SHP77 treated with DMSO at 0.1 percent for 48 hours (cell line): ENCODE measurements at places on chromosomes 7 and 10.
A peak's percentile ranks its signal among the peaks of the same experiment; 100 is the strongest.

- no peak for DNase-seq
These were observed 13.2 kb upstream of the CREB3L2 start for GRCh38 chr7:138015096-138015495.

GRCh38 chr7:140506788-140507464, 27.6 kb upstream of the MKRN1 start:
- peak; percentile 96 for DNase-seq

GRCh38 chr7:96241855-96242254, 80.0 kb downstream of the SLC25A13 start:
- DNase-seq, result no peak

- no peak for DNase-seq
These were observed 182.8 kb upstream of the PHYHIPL start for GRCh38 chr10:58993480-58994221.

- DNase-seq, result no peak
These were observed 565 bp downstream of the STRIP2 start for GRCh38 chr7:129434675-129435318.

DNA sequence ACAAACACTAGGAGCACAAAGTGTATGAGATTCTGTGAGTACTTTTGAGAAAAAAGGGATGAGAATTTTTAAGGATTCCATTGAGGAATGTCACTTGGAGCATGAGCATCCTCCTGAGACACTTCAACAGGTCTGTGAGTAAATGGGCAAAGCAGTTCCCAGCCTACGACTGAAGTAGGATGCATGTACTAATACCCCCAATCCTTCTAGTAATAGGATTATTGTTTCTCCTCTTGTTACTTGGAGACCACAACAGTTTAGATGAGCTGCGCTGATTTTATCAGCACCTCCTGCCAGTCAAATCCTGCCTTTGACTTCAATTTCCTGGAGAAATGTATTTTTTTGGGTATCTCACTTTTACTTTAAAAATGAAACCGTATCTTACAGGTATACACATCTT, 820 bp downstream of the BBS9 start:
- DNase-seq, result no peak

GRCh38 chr7:105098863-105099515, 85.0 kb downstream of the KMT2E start:
- no peak for DNase-seq

DNA sequence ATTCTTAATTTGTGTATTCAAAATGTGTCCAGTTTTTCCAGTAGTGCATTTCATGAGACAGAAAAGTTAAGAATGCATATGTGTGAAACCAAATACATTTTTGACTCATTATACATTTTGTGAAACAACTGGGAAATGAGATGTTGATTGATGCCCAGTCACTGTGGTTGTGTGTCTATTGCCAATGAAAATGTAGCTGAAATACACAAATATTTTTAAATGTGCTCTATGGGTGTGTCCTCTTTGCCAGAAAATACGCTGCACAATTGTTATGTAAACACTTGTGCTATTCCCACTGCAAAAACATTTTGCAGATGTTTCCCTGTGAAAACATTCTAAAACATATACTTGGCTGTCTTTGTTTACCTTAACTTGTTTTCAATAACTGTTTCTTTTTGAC, 395.2 kb downstream of the TFEC start:
- no peak for DNase-seq

DNA sequence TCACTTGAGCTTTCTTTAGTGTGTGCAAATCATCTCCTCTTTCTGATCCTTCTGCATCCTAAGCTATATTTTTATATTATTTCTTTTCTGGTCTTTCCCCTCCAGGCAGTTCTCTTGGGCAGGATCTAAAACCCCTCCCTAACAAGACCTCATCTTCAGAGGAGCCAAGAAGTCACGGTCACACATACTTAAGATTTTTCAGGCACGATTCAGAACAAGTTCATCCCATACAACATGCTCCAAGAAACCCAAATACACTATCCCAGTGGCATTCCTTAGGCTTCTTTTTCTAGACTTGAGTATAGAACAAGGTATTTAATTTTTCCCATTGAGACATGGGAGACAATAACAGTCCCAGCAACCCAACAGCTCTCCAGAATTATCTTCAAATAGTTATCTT, 1251.5 kb downstream of the DNAJB9 start:
- DNase-seq, result no peak

- DNase-seq, result no peak
These were observed 348.6 kb upstream of the COBL start for GRCh38 chr7:51665045-51665780.

GRCh38 chr7:156944876-156945275, 4.6 kb upstream of the NOM1 start:
- DNase-seq, result no peak
